ENCODE measurements at places on chromosomes 2 and 18.

- no peak for DNase-seq
Measured at GRCh38 chr2:137964066-137964858, at the start of gene HNMT. Gene HNMT (plus strand): TSS chr2:137964473. CDS start chr2:137964492, 19 bp downstream.

DNA sequence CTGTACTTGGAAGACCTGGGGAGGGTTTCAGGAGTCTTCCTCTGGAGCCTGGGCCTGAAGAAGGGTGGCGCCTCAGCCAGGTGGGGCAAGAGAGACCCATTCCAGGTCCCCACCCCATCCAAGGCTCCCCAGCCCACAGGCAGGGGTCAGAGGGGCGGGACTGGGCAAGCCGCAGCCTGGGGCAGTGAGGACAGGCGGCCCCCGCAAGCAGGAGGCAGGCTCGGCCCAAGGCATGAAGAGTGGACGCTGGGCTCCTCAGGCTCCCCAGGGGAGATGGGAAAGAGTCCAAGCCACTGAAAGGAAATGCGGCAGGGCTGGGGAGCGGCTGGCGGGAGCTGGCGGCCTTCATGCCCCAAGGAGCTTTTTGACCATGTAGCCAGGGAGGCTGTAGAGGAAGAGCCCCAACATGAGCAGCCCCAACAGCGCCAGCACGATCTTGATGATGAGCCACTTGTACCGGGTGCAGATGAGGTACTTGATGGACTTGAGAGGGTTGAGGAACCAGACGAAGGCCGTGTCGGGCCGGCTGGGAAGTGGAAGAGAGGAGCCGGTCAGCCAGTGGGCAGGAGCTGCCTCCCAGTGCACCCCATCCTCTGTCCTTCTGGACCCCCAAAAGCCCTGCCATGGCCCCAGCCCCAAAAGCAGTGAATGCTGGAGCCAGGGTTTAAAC is 20.1 kb downstream of the OTOF start:
- no peak for DNase-seq

DNA sequence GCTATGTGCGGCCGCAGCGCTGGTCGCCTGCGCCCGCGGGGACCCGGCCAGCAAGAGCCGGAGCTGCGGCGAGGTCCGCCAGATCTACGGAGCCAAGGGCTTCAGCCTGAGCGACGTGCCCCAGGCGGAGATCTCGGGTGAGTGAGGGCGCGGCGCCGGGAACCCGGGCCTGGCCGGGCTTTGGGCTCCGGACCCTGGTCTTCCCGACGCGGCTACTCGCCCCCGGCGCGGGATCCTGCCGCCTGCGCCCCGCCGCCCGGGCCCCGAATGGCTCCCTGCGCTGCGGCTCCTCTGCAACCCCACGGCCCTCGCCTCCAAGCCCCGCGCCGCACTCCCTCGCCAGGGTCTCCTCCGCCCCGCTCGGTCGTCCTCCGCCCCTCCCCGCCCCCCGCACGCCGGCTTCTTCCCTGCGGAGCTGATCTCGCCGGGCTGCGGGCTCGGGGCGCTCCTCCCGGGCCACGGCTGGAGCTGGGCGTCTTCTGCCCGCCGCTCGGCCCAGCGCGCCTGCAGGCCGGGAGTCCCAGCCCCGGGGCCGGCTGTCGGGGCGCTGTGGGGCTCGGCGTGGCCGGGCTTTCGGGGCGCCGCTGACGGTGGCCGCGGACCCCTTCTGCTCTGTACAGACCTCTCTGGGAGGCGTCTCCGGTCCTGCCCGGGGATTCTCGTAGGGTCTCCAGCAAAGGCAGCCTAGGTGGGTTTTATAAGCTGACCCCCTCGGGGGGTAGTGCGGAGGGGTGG is 652 bp downstream of the GPC1 start:
- no peak for DNase-seq

DNA sequence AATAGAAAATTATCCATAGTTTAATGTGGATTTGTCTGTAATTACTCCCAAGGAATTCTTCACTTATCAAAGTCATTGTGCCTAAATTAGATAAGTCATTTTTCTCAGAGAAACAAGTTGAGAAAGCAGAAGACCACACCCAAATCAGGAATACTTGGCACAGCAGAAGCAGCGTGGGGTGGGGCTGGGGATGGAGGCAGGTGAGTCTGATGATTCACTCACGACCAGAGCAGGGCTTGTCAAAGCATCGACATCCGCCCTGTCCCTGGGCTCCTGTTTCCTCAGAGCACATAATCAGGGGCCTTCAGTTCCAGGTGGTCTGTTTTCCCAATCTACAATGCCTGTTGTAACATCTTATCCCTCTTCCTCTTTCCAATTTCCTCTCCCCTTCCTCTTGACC is 31.5 kb upstream of the COLEC12 start:
- DNase-seq: no peak

DNA sequence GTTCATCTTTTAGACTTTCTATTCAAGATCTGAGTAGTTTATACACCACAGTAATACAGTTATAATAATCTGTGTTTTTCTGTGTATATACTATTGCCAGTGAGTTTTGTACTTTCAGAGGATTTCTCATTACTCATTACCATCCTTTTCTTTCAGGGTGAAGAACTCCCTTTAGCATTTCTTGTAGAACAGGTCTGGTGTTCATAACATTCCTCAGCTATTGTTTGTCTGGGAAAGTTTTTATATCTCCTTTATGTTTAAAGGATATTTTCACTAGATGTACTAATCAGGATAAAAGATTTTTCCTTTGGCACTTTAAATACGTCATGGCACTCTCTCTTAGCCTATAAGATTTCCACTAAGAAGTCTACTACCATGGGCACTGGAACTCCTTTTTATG is 705.5 kb downstream of the SLC4A3 start:
- no peak for DNase-seq

GRCh38 chr18:54916507-54916906 is 42.8 kb downstream of the CCDC68 start:
- no peak for DNase-seq

GRCh38 chr2:63544017-63544627 is 44.2 kb downstream of the WDPCP start:
- no peak for DNase-seq

- no peak for DNase-seq
Measured at GRCh38 chr2:160609346-160609745, 115.7 kb upstream of the RBMS1 start.

GRCh38 chr18:75544051-75544481 is 116.6 kb upstream of the SMIM21 start:
- DNase-seq: no peak

DNA sequence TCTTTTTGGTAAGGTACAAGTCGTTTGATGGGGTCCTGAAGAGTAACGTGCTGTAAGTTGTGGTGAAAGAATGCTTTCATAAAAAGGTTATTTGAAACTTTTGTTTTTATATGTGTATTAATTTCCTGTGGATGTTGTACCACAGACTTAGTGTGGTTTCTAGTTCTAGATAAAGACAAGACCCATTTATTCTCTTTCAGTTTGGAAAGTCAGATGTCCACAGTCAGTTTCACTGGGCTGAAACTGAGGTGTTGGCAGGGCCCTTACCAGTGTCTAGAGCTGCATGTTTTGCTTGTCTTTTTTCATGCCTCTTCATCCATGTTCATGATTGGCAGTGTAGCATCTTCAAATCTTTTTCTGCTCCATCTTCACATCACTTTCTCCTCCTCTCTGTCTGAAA is 22.1 kb upstream of the DOCK10 start:
- DNase-seq: no peak

GRCh38 chr2:211877061-211877460 is 661.5 kb downstream of the ERBB4 start:
- no peak for DNase-seq

DNA sequence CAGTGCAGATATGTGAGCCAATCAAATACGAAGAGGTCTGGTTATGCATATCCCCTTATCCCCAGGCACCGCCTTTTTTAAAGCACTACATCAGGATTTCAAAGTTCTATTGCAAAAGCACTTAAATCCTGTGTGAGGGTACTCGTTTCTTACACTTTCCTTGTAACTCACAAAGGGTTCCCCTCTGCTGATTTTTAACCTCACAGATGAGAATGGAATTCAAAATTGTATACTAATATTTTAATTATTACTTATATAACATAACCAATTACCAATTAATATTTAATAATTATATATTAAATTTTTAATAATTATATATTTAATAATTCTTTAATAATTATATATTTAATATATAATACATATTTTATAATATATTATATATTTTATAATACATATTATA is 126.2 kb upstream of the MAPRE2 start:
- no peak for DNase-seq

- no peak for DNase-seq
Measured at GRCh38 chr2:159137511-159138241, 148.8 kb downstream of the WDSUB1 start.

DNA sequence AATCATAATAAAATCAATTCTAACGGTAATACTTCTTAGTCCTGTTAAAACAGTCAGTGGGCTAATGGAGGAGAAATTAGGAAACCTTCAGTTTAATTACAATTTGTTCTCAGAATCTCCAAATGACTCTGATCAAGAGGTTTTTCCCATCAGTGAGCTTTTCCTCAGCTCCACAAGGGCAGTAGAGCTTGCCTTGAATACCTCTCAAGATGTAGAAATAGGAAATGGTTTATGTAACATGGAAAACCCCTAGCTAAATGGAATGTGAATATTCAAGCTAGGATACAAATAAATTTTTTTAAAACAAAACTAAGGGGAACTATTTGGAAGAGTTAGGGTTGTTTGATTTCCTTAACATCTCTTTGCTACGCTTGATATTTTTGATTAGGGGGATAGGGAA is 87.5 kb downstream of the PLEKHM3 start:
- no peak for DNase-seq

GRCh38 chr2:202604699-202605098 is 30.1 kb upstream of the FAM117B start:
- no peak for DNase-seq

DNA sequence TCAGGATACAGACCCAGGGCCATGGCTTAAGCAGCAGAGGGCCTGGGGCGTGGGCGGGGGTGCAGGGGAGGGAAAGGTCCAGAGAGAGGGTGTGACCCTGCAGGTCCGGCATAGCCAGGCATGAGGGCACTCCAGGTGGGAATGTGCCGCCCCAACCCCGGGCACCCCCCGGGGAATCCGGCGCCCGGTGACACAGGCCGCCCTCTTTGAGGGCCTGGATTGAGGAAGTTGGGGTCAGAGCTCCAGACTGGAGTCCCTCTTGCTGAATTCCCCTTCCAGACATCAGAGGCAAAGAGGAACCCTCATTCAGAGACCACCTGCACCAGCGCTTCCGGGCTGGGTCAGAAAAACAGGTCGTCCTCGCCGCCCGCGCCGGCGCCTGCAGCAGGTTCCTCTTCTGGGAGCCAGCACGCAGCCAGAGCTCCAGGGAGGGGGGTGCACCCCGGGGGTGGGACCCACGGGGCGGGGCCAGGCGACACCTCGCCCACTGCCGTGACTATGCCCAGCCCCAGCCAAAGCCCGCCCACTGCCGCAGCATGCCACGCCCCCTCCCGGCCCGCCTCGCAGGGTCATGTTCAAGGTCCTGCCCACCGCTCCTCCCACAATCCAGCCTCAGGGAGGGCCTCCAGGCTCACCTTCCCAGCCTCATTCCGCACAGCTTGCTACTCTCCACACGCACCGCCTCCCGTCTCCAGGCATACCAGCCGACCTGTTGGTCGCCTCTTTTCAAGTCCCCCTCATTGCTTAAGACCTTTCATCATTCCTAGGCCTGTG is 98.3 kb upstream of the ID2 start:
- no peak for DNase-seq

DNA sequence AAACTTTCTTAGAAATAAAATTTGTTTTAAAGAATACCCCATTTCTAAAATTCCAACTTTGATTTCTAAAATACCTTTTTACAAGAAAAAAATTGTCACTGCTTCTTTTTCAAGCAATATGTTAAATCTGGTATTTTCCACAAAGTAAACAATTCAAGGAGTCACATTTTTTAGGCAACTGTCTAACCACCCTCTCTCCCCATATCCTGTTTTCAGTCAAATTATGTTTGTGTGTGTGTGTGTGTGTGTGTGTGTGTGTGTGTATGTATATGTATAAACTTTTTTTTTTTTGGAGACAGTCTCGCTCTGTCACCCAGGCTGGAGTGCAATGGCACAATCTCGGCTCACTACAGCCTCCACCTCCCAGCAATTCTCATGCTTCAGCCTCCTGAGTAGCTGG is 59.3 kb downstream of the ADNP2 start:
- DNase-seq: no peak

DNA sequence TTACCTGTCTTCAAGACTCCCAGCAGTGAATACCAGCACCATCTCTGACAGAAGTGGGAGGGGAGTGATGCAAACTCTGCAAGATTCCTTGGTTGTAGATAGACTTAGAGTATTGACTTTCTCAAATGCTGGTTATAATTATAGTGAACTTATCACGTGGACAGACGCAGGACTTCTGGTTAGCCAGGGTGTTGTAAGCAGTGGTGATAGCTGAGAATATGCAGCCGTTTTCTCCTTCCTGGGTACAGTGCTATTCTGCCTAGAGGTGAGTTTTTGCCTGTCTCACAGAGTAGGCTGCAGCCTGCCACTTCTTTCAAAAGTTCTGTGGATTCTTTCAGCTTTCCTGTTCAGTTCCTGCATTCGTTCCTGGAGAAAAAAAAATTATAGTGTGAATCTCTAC is 733 bp upstream of the CXCR2 start:
- no peak for DNase-seq

- DNase-seq: no peak
Measured at GRCh38 chr2:173436088-173436487, 81.4 kb downstream of the CDCA7 start.

DNA sequence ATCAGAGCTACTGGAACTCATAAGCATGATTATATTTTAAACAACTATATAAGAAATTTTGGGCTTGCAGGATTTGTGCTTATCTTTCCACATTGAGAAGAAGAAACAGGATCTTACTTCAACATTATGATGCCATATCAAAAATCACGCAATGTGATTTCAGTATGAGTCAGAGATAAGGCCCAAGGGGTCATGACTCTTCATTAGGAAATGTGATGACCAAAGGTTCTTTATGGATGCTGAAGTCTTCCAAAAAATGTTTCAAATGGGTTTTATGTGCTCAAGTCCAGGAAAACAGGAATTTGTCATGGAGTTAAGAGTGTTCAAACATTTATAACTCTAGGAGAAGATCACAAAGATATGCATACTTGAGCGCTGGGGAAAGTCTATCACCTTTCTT is 7.8 kb upstream of the SERPINB2 start:
- no peak for DNase-seq

GRCh38 chr18:35043207-35043606 is 2.0 kb downstream of the MAPRE2 start:
- no peak for DNase-seq

DNA sequence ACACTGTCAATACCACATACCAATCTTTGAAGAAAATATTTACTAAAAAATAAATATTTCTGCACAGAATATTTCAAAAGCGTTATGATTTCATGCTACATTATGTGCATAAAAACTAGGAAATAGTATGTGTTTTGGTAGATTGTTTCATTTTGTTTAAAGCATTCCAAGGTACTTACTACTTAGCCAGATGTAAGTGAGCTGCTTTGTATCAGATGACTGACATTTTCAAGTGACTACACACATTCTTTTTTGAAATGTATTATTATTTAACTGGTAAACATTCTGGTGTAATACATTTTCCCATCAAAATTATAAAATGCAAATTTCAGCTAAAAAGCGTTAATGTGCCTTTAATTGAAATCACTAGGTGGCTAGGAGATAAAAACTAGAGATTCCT is 21.5 kb downstream of the GCA start:
- DNase-seq: no peak

GRCh38 chr2:55282110-55282917 is 13.3 kb upstream of the MTIF2 start:
- DNase-seq: peak; percentile 32
